ENCODE measurements at places on chromosomes 5 and 9. TPM values are rescaled to one million over a fixed set of nuclear protein-coding genes. Genes with fewer than 3 reads are reported as not detected.

- DNase-seq, result no peak
These were observed 111.1 kb downstream of the PSD2 start for GRCh38 chr5:139906661-139907060.

- DNase-seq, result no peak
These were observed 4.4 kb upstream of the FER start for GRCh38 chr5:108743319-108743718.

Gene TLR4
- total RNA-seq, result 8.4 TPM

GRCh38 chr5:159241946-159242552 lies 21.0 kb upstream of the UBLCP1 start:
- no peak for DNase-seq

DNA sequence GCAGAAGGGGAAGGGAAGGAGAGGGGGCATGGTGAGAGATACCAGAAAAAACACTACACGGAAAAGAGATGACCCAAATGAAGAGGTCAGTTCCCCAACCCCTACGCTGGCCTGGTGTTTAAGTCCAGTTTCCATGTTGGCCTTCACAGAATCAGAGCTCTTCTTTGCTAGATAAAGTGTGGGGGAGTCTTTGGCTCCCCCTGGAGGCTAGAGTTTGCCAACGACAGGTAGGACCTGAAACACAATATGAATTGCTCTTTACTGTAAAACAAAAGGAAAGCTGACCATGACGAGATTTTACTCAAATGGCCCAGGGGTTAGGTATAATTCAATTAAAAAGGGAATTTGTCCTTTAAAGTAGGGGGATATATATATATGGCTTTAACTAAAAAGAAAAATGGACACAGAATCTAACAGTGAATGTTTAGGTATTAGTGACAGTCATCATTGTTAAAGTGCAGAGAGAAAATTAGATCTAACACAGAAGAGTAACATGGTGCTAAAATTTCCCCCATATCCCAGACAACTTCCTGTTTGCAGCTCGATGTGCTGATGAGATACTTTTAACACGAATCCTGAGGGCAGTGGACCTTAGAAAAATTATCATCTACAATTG lies 92.0 kb downstream of the SV2C start:
- peak; percentile 3 for DNase-seq

Gene CD180
- total RNA-seq, result 0.64 TPM

Gene FGF1
- total RNA-seq, result 6.8 TPM

GRCh38 chr9:111691672-111692329 lies 30.4 kb downstream of the GNG10 start:
- peak; percentile 11 for DNase-seq

DNA sequence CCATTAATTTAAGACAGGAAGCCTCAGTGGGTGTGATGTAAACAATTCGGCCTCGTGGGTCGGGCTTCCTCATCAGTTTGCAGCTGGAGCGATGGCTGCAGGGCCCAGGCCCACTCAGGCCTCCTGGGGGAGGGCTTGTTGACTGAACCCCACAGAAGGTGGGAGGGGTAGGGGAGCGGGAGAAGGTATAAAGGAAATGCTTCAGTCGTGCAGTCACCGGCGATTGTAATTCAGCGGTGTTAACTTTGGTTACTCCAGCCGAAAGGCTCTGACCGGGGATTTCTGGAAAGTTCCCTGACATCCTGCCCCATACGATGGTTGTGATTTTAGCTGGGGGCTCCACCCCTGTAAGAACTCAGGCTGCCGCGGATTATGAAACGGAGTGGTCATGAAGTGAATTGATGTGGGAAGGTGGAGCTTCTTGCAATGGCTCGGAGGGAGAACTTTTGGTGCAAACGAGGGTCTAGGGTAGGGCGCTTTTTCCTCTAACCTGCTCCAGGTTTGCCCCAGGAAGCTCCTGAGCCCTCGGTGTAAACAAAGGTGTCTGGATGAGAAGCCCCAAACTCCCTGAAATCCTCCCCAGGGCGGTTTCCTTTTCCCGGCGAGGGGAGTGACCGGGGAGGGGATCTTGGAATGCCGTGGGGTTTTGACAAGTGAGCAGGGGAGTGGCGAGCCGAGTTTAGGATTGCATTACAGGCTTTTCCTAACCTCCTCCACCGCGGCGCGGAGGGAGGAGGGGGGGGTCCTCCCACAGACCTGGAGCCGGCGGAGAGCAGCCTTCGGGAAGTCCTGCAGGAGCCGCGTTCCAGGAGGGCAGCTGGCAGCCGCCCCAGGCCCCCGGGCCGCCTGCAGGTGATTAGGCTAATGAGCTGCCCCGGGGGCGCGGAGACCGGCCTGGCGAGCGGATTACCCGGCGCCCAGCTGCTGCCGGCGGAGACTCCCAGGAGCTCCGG lies 215.5 kb downstream of the PDZD2 start:
- DNase-seq, result no peak

DNA sequence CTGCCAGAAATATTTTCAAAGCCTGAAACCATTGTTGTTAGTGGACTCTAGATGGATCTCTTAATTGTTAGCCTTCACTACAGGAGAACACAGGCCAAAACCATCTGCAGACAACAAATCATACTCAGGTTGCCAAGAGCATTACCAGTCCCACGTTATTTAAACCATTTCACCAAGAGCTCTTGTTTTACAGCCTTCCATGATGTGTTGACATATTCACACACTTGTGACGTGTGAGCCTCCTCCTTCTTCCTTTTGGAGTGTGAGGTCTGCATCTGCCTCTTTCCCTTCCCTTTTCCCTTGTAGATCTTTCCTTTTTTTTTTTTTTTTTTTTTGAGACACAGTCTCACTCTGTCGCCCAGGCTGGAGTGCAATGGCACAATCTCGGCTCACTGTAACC lies 279.0 kb downstream of the AUH start:
- no peak for DNase-seq

Gene FAM114A2
- total RNA-seq, result 22.6 TPM

Gene CDC42SE2
- total RNA-seq, result 50.0 TPM

Gene ARID3C
- total RNA-seq, result 0.45 TPM

Gene PCDHA13
- 16.2 TPM for total RNA-seq

GRCh38 chr9:79329861-79330260 lies 241.9 kb upstream of the TLE4 start:
- DNase-seq, result no peak

DNA sequence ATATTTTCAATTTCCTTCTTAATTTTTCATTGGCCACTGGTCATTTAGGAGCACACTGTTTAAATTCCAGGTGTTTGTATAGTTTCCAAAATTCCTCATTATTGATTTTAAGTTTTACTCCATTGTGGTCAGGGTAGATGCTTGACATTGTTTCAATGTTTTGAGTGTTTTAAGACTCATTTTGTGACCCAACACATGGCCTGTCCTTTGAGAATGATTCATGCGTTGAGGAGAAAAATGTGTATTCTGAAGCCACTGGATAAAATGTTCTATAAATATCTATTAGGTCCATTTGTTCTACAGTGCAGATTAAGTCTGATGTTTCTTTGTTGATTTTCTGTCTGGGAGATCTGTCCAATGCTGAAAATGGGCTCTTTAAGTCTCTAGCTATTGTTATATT lies 24.4 kb upstream of the FNIP1 start:
- no peak for DNase-seq

- no peak for DNase-seq
These were observed 71.0 kb downstream of the FER start for GRCh38 chr5:108818613-108819272.

Gene RANBP17
- total RNA-seq, result 145 TPM

GRCh38 chr5:115472271-115473025 lies 72.1 kb downstream of the FEM1C start:
- peak; percentile 56 for DNase-seq

Gene NTNG2
- total RNA-seq, result 25.0 TPM

- DNase-seq, result no peak
These were observed 24.6 kb upstream of the KIF2A start for GRCh38 chr5:62281411-62281810.

Gene SLC25A48
- 0.91 TPM for total RNA-seq

DNA sequence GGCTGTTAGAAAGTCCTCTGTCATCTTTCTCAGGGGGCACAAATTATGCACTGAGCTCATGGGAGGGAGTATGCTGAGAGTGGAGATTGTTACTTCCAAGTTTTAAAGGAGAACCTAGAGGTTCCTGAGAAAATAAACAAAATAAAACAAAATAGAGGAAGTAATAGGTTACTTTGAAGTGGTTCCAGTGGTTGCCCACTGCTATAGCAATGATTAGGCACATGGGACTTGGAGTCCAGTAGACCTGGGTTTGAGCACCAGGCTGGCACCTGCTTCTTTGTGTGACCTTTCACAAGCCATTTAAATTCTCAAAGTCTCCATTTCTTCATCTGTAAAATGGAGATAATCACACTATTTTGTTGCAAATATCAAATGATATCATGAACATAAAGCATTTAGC lies 13.8 kb upstream of the CDC23 start:
- no peak for DNase-seq

DNA sequence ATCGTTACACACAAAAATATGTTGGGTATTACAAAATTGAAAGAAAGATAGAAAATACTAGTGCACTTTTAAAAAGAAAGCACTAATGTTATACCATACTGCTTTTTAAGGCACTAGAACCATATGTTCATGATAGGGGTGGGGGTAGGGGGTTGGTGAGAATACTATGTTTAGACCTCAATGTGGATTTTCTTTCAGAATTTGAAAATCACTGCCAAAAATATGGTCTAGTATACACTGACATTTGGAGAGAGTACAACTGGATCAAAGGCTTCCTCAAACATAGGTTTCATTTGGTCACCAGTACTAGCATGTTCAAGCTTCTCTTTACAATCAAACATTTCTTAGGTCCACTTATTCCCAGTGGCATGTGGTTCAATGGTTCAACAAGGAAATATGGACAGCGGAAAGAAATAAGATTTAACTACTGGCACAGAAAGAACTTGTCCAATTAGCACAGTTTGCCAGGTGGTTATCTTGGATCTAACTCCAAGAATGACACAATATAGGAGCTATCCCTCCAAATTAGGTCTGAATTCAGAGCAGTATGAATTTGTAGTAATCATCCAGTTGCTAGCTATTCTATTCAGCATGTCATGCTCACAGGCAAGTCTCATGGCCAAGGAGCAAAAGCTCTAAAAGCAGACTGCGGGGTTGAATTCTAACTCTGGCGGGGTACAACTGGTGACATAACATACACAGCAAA lies 139.3 kb downstream of the SLC24A2 start:
- DNase-seq, result peak; percentile 6

GRCh38 chr9:130896233-130897014 lies at the start of gene QRFP:
Gene QRFP (minus strand): TSS chr9:130896812. CDS start chr9:130893838, 2,974 bp downstream.
- no peak for DNase-seq

GRCh38 chr5:102561894-102562760 lies 63.3 kb upstream of the SLCO6A1 start:
- no peak for DNase-seq

DNA sequence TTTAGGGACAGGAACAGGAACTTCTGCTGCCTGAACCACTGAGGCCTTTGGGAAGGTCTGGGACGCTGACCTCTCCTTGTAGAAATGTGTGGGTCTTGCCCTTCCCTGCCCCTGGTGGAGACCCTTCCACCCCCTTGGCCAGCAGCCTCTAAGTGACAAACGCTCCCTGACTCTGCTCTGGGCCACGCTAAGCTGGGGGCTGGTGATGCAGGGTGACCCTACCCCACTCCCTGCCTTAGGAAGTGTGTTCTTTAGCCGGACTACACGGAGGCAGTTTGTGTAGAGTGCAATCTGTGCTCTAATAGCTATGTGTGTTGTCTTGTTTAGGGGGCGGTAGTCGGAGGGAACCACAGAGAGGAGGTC lies 123.0 kb downstream of the COL23A1 start:
- DNase-seq, result no peak

Gene PCDHA4
- total RNA-seq, result 17.2 TPM

Gene HSPB3
- total RNA-seq, result not detected

GRCh38 chr9:94929369-94929756 lies 202.9 kb downstream of the AOPEP start:
- no peak for DNase-seq

Gene FOXD4
- 1.00 TPM for total RNA-seq

Gene GPRIN1
- 38.9 TPM for total RNA-seq

Gene TNC
- 133 TPM for total RNA-seq

Gene ZBTB6
- 35.9 TPM for total RNA-seq

Gene IFNA21
- not detected for total RNA-seq

- no peak for DNase-seq
These were observed 20.3 kb downstream of the AOPEP start for GRCh38 chr9:94746541-94747370.

GRCh38 chr9:133440874-133441273 lies 18.7 kb downstream of the ADAMTS13 start:
- DNase-seq, result no peak

Gene NPR3
- 3.6 TPM for total RNA-seq

- no peak for DNase-seq
These were observed 34.7 kb downstream of the CSNK1G3 start for GRCh38 chr5:123546657-123547056.

Gene C5orf34
- total RNA-seq, result 12.3 TPM
